OCI-LY7 (cell line): ENCODE measurements at places on chromosomes 5 and 9.

DNA sequence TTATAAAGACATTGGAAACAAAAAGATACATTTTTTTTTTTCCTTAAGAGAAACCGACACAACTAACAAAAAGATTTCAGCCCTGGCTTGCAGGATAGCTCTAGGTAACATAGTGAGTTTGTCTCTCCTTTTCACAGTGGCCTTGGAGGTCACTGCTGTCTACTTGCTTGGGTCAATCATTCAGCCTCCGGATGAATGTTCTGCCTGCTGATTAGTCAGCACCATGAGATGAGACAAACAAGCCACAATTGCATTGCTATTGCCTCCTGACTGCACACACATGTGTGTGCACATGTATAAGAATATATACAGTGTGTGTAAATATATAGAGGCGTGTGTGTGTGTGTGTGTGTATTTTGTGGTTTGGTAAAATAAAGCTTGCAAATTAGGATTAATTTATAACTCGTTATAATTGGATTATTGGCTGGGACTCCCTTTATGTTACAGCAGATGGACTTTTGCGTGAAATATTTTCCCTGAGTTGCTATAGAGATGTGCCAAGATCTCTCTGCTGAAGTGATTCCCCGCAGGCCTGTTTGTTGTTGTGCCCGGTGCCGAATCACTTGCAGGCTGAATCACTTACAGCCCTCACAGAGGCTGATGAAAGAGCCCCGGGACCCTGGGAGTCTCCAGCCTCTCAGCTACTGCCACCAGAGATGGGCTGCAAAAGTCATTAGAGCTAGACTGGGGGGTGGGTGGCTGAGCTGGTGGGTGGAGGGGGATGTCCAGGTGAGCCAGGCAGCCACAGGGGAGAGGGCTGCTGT lies 161.2 kb downstream of the FGF18 start:
- no peak for DNase-seq

GRCh38 chr9:99628849-99629620 lies 192.7 kb upstream of the NR4A3 start:
- peak; percentile 19 for DNase-seq

DNA sequence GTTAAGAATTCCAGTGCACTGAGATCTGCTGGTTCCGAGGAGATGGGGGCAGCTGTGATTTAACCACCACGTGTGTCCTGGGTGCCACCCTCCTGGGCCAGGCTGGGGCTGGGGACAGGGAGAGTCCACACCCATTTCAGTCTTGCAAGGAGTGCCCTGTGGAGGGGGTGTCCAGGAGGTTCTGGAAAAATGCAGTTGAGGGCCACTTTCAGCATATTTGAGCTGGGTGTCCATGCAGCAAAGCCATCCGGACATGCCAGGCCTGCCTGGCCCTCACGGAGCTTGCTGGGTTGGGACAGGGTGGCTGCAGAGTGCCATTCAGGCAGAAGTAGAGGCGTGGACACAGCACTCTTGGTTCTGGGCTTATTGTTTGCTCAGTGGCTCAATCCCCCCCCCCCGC lies 68.1 kb downstream of the NEK6 start:
- DNase-seq: no peak

DNA sequence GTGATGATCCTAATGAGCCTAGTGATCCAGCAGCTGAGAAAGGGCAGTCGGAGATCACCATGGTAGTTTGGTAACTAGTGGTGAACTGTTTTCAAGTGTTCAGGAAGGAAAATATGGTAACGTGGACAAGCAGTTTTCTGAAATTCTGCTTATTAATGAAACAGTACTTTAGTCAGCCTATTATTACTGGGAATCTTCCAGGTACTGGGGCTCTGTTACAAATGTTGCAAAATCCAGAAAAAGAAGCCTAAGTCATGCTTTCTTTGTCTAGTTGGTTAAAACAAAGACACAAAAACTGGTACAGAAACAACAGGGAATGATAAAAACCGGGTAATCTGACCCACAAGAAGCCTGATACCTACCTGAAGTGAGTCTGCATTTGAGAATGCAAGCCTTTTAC lies 18.2 kb downstream of the TTC23L start:
- DNase-seq: no peak

DNA sequence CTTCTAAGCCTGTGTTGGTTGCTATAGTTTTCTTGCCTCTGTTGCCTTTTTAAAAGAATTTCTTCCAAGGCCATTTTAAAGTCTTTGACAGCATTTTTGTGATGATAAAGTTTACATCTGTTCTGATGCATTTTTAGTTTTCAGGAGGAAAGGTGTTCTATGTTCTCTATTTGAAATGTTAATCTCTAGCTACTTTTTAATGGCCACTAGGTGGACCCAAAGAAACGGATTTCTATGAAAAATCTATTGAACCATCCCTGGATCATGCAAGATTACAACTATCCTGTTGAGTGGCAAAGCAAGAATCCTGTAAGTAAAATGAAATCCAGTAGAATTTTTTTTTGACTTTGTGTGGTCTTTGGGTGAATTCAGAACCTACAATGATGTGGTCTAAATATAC lies 60.2 kb downstream of the MELK start:
- peak; percentile 50 for DNase-seq

GRCh38 chr5:176887252-176887849 lies 11.8 kb downstream of the HK3 start:
- no peak for DNase-seq

DNA sequence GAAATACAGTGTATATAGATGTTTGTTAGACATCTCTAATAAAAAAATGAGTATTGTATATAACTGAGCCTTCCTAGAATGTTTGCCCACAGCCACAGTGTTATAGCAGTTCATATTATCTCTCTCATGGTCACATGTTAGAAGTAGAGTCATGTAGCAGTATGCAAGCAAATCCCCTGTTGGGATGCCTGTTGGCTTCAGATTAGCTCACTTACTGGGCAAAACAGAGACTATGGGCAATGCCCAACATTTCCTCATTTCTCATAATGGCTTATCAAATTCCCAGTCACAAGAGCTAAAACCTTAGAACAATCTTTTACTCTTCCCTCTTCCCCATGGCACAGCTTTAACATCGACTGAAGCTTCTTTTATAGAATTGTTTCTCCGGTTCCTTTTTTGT lies 27.0 kb upstream of the PDCD1LG2 start:
- DNase-seq: no peak

DNA sequence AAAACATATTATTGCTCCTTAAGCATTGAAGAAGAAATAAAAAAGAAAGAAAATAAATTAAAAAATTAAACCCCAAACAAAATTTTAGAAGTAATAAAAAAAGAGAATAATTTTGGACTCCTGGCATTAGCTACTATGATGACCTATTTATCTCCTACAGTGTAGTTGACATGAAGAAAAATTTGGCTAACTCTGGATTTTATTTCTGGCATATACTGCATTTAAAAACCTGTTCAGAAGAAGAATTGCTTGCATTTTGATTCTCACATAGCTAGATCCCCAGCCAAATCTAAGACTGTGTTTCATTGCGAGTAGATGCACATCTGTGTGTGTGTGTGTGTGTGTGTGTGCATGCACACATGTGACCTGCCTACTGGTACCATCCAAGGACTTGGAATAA lies 30.1 kb upstream of the GABRG2 start:
- DNase-seq: no peak

DNA sequence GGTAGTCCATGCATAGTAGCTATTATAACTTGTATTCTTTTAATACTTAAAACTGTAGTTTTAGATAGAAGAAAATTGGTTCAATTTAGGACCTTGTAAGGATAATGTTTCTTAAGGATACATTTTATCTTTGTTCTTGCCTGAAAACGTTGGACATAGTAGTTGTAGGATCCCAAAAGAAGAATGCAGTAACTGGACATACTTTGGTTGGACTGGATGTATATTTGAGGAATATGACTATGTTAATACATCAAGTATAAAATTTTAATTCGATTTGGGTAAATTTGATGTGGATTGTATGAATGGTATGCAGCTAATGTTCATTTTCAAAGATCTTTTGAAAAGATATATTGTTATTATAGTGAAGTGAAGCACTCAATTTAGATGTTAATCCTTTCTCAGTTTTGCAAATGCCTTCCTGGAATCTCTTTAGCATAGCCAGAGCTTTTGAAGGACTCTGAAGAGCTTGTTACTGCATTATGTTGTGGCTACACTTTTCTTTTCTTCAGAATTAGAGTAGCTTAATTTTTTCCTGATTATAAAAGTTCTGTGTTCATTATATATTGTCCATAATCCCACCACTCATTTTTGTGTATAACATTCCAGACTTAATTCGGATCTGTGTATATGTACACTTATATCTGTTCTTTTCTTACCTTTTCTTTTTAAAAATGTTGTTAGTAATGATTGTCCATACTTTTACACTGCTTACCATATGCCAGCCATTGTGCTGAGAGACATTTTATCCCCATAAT lies 41.2 kb downstream of the LRRTM2 start:
- DNase-seq: no peak

- no peak for DNase-seq
These were observed 479.5 kb upstream of the IZUMO3 start for GRCh38 chr9:25025156-25025555.
